ENCODE measurements at places on chromosomes 4 and X. TPM values are rescaled to one million over a fixed set of nuclear protein-coding genes. Genes with fewer than 3 reads are reported as not detected.

Gene TMEM271
- not detected for total RNA-seq

Gene DCAF4L1
- total RNA-seq, result under 0.01 TPM

Gene EVC
- 19.8 TPM for total RNA-seq

Gene APLN
- total RNA-seq, result 4.2 TPM

Gene SRPK3
- total RNA-seq, result 85.1 TPM

Gene XAGE3
- total RNA-seq, result not detected

Gene NXF2
- total RNA-seq, result not detected

Gene TRAPPC2
- 9.9 TPM for total RNA-seq

Gene CYTL1
- total RNA-seq, result 2.1 TPM

Gene CCNB3
- under 0.01 TPM for total RNA-seq

Gene SLC10A6
- 0.52 TPM for total RNA-seq

Gene ADGRG4
- total RNA-seq, result under 0.01 TPM

Gene P2RY8
- total RNA-seq, result 0.52 TPM

Gene CT45A2
- total RNA-seq, result 0.52 TPM

Gene CT45A1
- not detected for total RNA-seq

Gene RBPJ
- total RNA-seq, result 77.2 TPM

Gene RXFP1
- total RNA-seq, result 0.52 TPM

Gene GPRASP3
- 6.3 TPM for total RNA-seq

Gene GABRA4
- total RNA-seq, result under 0.01 TPM

Gene BEND2
- not detected for total RNA-seq

Gene CENPVL2
- not detected for total RNA-seq

Gene REELD1
- not detected for total RNA-seq

Gene MAGEA11
- not detected for total RNA-seq

Gene F8A2
- total RNA-seq, result not detected

Gene IL2RG
- 1.0 TPM for total RNA-seq

Gene GUCY1A1
- total RNA-seq, result 19.8 TPM

Gene PCSK1N
- not detected for total RNA-seq

Gene STBD1
- total RNA-seq, result 27.1 TPM

Gene CITED1
- total RNA-seq, result 18.8 TPM

Gene CCDC110
- 0.52 TPM for total RNA-seq

Gene PLS3
- 71.0 TPM for total RNA-seq

Gene KIAA1210
- total RNA-seq, result not detected

Gene PRDM5
- total RNA-seq, result 61.1 TPM

Gene MGARP
- total RNA-seq, result not detected

Gene MMGT1
- total RNA-seq, result 11.0 TPM

Gene CYLC1
- not detected for total RNA-seq

Gene MSANTD1
- 1.0 TPM for total RNA-seq

Gene PROM1
- 40.2 TPM for total RNA-seq

Gene ADH4
- under 0.01 TPM for total RNA-seq

Gene CENPI
- total RNA-seq, result 8.4 TPM

Gene ARX
- total RNA-seq, result 0.52 TPM

Gene CLGN
- 1.0 TPM for total RNA-seq

Gene DIPK2B
- total RNA-seq, result 10.4 TPM

Gene SHROOM3
- total RNA-seq, result 21.4 TPM

Gene RASGEF1B
- 9.9 TPM for total RNA-seq

Gene GPR173
- 2.1 TPM for total RNA-seq

Gene BTK
- total RNA-seq, result 2.1 TPM

Gene INTU
- 9.9 TPM for total RNA-seq

Gene MAGEA9B
- total RNA-seq, result not detected

Gene PNMA6A
- total RNA-seq, result 3.7 TPM

All from skeletal muscle tissue (tissue), 5 donors.